Pericardium fibroblast (primary cell): ENCODE measurements at places on chromosomes 7 and 10. TPM values are rescaled to one million over a fixed set of nuclear protein-coding genes. Genes with fewer than 3 reads are reported as not detected.

Gene LRRD1
- total RNA-seq = not detected in 2 replicates

Gene SSC4D
- total RNA-seq = 0.34 and 1.2 TPM in 2 replicates

Gene PKD2L1
- total RNA-seq = not detected in 2 replicates

Gene ADAM12
- total RNA-seq = 7.2 and 59.9 TPM in 2 replicates

Gene SPAM1
- total RNA-seq = not detected in 2 replicates

Gene MRLN
- not detected in 2 replicates for total RNA-seq

Gene ZNF503
- total RNA-seq = 23.7 and 54.5 TPM in 2 replicates

Gene GIMAP8
- total RNA-seq = not detected in 2 replicates

Gene SUMF2
- 130 and 163 TPM in 2 replicates for total RNA-seq

Gene SCD
- total RNA-seq = 343 and 463 TPM in 2 replicates

Gene C7orf25
- total RNA-seq = 7.3 and 15.6 TPM in 2 replicates

Gene PRKCQ
- total RNA-seq = 0.09 and 0.12 TPM in 2 replicates

Gene CCDC172
- not detected in 2 replicates for total RNA-seq

Gene TSPAN13
- total RNA-seq = 1.0 and 5.6 TPM in 2 replicates

Gene PON1
- total RNA-seq = not detected in 2 replicates

Gene NACAD
- total RNA-seq = 1.6 and 3.9 TPM in 2 replicates

Gene PRSS37
- total RNA-seq = not detected in 2 replicates

Gene FAM24B
- 0.68 and 3.2 TPM in 2 replicates for total RNA-seq

Gene CASD1
- 6.2 and 7.4 TPM in 2 replicates for total RNA-seq

Gene THSD7A
- total RNA-seq = 0.09 and 0.23 TPM in 2 replicates

Gene TAS2R41
- not detected in 2 replicates for total RNA-seq

Gene GOT1
- 35.4 and 43.4 TPM in 2 replicates for total RNA-seq

Gene SLC13A4
- 1.2 TPM in 1 of 2 replicates, not detected in the other for total RNA-seq

Gene GDF10
- total RNA-seq = under 0.01 TPM in 1 of 2 replicates, not detected in the other

Gene CC2D2B
- total RNA-seq = not detected in 2 replicates

Gene NKX1-2
- not detected in 2 replicates for total RNA-seq

Gene ACTR3C
- total RNA-seq = 0.09 TPM in 1 of 2 replicates, not detected in the other

Gene UCN3
- total RNA-seq = not detected in 2 replicates

Gene MBL2
- not detected in 2 replicates for total RNA-seq

Gene CFAP46
- total RNA-seq = 1.9 and 2.6 TPM in 2 replicates

Gene GJD4
- not detected in 2 replicates for total RNA-seq

Gene C10orf53
- not detected in 2 replicates for total RNA-seq

Gene ELN
- total RNA-seq = 56.1 and 146 TPM in 2 replicates

Gene CTAGE15
- not detected in 2 replicates for total RNA-seq

Gene H2BK1
- not detected in 2 replicates for total RNA-seq

Gene CDC14C
- not detected in 2 replicates for total RNA-seq

Gene NPY4R
- total RNA-seq = 0.82 TPM in 1 of 2 replicates, not detected in the other

Gene SEMA3D
- 4.7 and 12.1 TPM in 2 replicates for total RNA-seq

Gene SLC18A3
- not detected in 2 replicates for total RNA-seq

Gene INMT
- total RNA-seq = 47.8 and 567 TPM in 2 replicates

Gene LRRC61
- 2.0 TPM in 1 of 2 replicates, not detected in the other for total RNA-seq
